ENCODE measurements at places on chromosomes 4 and X. TPM values are rescaled to one million over a fixed set of nuclear protein-coding genes. Genes with fewer than 3 reads are reported as not detected.

DNA sequence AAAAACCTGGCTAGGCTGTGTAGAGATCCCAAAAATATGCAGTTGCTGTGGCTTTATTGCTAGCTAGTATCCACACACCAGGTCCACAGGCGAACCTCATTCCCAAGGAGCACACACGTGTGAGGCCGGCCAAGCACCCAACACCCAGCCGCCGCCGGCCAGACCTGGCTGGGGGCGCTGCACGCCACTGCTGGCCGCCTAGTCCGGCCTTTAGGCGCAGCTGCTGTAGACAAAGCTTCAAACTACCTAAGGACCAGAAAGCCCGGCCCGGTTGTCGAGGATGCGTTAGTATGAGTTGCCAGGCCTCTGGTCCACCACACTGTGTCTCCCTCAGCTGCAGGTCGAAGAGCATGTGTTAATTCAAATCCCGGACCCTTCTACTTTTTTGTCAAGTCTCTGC lies 3.1 kb downstream of the POU3F4 start:
- no peak overlapping the region for H3K4me3 ChIP-seq
- H3K27ac ChIP-seq, result no peak overlapping the region
- H3K27me3 ChIP-seq, result no peaks in the 10 kb centered on the region
- no peaks in the 10 kb centered on the region for H3K4me1 ChIP-seq

DNA sequence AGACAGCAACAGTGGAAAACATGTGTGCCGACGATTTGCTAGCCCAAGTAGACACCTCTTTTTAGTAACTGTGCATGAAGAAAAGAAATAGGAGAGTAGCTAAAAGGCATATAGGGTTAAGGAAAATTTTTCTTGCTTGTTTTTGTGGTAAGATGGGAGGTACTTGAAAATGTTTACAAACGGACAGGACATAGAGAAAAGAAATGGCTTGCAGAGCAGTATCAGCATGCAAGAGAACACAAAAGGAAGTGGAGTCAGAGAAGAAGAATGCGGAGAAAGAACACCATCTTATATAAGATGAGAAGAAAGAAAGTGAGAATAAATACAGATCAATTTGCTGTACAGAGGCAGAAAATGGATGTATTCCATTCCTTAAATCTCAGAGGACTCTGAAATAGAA lies 263.7 kb upstream of the ETNPPL start:
- no peak for DNase-seq
- H3K4me3 ChIP-seq, result no peak overlapping the region
- H3K4me1 ChIP-seq, result no peaks in the 10 kb centered on the region
- no peaks in the 10 kb centered on the region for H3K36me3 ChIP-seq

ADH1B gene
- total RNA-seq, result 1.2 TPM

GRCh38 chr4:183763990-183764754 lies 105.1 kb downstream of the TRAPPC11 start:
- H3K27ac ChIP-seq, result no peak overlapping the region
- H3K4me3 ChIP-seq, result no peak overlapping the region
- DNase-seq, result no peak
- peaks cover 18% of the 10 kb centered on the region for H3K27me3 ChIP-seq
- H3K36me3 ChIP-seq, result no peaks in the 10 kb centered on the region

CSAG3 gene
- total RNA-seq, result not detected

- H3K27me3 ChIP-seq, result no peaks in the 10 kb centered on the region
- H3K27ac ChIP-seq, result no peak overlapping the region
- no peaks in the 10 kb centered on the region for H3K36me3 ChIP-seq
- no peaks in the 10 kb centered on the region for H3K4me1 ChIP-seq
Observed at GRCh38 chrX:26871967-26872366, 591.2 kb downstream of the PPP4R3C start.

DNA sequence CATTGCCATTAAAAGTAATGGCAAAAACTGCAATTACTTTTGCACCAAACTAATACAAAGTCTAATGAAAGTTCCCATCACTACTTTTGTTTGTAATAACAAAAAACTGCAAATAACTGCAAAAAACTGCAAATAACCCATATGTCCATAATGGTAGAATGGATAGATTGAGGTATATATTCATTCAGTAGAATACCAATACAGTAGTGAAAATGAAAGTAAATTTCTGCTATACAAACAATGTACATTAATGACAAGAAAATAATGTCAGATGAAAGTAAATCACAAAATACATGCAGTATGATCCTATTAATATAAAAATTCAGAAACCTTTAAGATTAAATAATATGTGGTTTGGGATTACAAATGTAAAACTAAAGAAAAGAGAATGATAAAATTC lies 41.3 kb upstream of the CEP135 start:
- no peak for DNase-seq
- no peaks in the 10 kb centered on the region for H3K4me1 ChIP-seq
- no peaks in the 10 kb centered on the region for H3K27me3 ChIP-seq
- no peak overlapping the region for H3K27ac ChIP-seq
- no peaks in the 10 kb centered on the region for H3K36me3 ChIP-seq

DNA sequence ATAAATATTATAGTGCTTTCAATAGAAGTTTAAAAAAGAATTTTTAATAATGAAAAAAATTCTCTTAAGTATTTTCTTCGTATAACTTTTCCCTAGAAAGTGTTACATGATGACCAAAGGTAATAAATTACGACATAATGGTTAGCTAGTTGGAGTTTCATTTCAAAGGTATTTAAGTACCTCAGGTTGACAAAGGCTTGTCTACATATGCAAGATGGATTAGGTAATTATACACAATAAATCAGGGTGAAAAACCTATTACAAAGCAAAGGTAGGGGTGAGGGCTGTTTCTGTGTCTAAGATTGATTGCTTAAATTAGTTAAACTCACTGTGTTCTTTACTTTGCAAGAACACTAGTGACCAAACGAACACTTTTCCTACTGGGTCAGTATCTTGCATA lies 508.5 kb upstream of the FAT1 start:
- no peak overlapping the region for H3K4me3 ChIP-seq
- peaks cover 6% of the 10 kb centered on the region for H3K27me3 ChIP-seq
- no peak overlapping the region for H3K27ac ChIP-seq
- no peak for DNase-seq
- H3K4me1 ChIP-seq, result no peaks in the 10 kb centered on the region

HTN1 gene
- not detected for total RNA-seq

GRCh38 chrX:84218726-84219125 lies 30.7 kb upstream of the RPS6KA6 start:
- H3K27me3 ChIP-seq, result no peaks in the 10 kb centered on the region
- DNase-seq, result no peak
- no peaks in the 10 kb centered on the region for H3K36me3 ChIP-seq
- H3K4me1 ChIP-seq, result no peaks in the 10 kb centered on the region
- H3K27ac ChIP-seq, result no peak overlapping the region

GRCh38 chrX:101260435-101260834 lies 30.7 kb downstream of the TAF7L start:
- DNase-seq, result peak; percentile 9
- no peaks in the 10 kb centered on the region for H3K4me1 ChIP-seq
- no peaks in the 10 kb centered on the region for H3K27me3 ChIP-seq

DNA sequence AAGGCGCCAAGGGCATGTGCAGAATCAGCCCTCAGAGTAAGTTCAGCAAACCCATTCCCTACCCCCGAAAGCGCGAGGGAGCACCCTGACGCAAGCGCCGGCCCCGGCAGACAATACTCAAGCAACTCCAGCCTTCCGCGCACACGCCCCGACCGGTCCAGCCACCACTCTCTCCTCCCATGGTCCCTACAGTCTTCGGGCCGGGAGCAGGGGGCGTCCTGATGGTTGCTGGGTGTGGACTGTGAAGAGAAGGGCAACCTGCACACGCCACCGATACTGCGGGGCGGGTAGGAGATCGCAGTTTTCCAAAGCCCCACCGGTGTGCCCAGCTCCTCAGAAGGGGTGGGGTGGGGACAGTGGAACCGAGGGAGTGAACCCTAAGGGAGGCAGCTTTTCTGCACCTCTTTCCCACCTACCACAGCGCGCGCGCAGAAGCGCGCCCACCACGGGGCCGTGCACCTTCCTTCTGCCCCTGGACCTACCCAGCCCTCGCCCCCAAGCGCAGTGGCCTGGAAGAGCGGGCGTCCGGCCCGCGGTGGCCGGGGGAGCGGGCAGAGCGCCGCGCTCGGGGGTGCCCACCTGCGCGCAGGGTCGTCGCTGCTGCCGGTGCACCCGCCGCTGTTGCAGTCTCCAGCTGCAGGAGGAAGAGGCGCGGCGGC lies 650.2 kb upstream of the DIPK2B start:
- no peaks in the 10 kb centered on the region for H3K36me3 ChIP-seq
- H3K27me3 ChIP-seq, result no peaks in the 10 kb centered on the region
- peak overlapping the region; percentile 33 for H3K27ac ChIP-seq
- H3K4me3 ChIP-seq, result peak overlapping the region; percentile 75

LRP2BP gene
- total RNA-seq, result 0.17 TPM

GRCh38 chrX:8433109-8434062 lies 31.2 kb upstream of the VCX3B start:
- no peaks in the 10 kb centered on the region for H3K4me1 ChIP-seq
- H3K36me3 ChIP-seq, result no peaks in the 10 kb centered on the region
- no peak overlapping the region for H3K4me3 ChIP-seq

- no peaks in the 10 kb centered on the region for H3K36me3 ChIP-seq
- no peak overlapping the region for H3K27ac ChIP-seq
- no peak overlapping the region for H3K4me3 ChIP-seq
- H3K4me1 ChIP-seq, result peaks cover 8% of the 10 kb centered on the region
Observed at GRCh38 chrX:134570899-134571298, 87.4 kb downstream of the PLAC1 start.

TLR6 gene
- 0.52 TPM for total RNA-seq

DNA sequence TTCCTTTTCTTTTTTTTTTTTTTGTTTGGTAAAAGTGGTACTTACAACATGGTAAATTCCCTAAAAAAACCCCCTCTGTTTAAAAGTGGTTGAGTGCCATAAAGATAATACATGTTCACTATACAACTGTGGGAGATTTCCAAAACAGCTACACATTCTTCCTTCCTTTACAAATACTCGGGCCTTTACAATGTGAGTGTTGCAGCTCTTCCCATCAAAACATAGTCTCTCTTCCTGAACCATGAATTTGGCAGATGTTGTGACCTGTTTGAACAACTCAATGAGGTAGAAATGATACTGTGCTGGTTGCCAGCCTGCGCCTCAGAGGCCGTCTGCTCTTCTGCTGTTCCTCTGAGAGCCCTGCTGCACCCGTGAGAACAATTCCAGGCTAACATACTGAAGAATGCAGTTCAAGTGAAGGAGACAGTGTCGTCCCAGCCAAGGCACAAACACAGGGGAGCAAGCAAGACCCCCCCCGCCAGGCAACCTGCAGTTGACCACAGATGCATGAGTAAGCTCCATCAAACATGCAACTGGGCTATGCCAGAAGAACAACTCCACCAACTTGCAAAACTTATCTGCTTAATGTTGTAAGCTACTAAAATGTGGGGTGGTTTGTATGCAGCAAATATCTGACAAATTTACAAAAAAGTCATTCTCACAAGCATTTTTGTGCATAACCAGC lies 645.0 kb downstream of the PCDH7 start:
- H3K27ac ChIP-seq, result no peak overlapping the region
- no peak for DNase-seq
- no peak overlapping the region for H3K4me3 ChIP-seq
- H3K27me3 ChIP-seq, result no peaks in the 10 kb centered on the region
- H3K36me3 ChIP-seq, result no peaks in the 10 kb centered on the region
- no peaks in the 10 kb centered on the region for H3K4me1 ChIP-seq

FHIP1A gene
- total RNA-seq, result 2.9 TPM

DNA sequence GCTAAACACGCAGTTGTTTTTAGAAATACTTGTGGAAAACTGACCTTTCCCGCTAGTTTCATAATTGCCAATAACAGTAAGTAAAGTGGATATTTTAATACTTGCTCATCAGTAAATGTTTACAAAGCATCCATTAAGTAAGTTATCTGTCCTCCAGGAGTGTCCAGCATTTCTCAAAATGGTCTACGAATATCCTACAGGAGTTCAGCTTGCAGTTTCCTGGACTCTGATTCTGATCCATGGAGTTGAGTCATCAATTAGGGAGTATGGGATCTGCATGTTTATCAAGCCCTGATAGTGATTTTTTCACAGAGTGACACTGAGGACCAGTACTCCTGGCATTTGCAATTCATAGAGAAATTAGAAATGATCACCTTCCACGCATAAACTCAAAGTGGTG lies 325.2 kb upstream of the AADAT start:
- H3K36me3 ChIP-seq, result no peaks in the 10 kb centered on the region
- H3K4me1 ChIP-seq, result no peaks in the 10 kb centered on the region
- no peak overlapping the region for H3K27ac ChIP-seq
- no peak overlapping the region for H3K4me3 ChIP-seq

DNA sequence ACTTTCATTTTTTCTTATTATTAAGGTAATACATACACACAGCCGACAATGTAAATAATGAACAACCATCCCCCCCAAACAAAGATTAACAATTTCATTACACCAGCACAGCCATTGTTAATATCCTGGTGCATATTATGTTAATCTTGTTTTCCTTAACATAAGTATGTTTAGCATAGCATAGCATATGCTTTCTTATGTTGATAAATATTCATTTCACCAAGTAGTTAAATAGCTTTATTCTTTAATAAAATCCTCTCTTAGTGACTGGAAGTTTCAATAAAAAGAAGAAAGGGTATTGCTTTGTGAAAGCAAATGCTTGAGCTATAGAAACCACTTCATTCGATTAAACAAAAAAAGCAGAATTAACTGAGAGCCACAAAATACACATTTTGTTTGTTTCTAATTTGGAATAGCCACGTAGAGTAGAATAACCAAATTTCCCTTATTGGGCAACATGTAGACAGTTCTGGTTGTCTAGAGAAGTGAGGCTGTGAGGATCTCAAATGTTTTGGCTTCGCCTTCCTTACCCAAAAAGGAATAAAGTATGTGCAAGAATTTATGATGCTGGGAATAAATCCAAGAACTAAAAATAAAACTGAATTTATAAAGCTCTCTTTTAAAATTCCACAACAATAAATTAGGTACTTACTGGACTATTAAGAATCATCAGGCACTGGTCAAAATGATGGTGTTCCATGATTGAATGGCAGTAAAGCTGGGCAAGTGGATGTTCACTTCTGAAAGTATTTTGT lies 118.0 kb downstream of the PDE5A start:
- H3K4me3 ChIP-seq, result no peak overlapping the region
- no peak for DNase-seq
- no peaks in the 10 kb centered on the region for H3K27me3 ChIP-seq
- H3K36me3 ChIP-seq, result peaks cover 40% of the 10 kb centered on the region
- H3K27ac ChIP-seq, result no peak overlapping the region

- H3K4me1 ChIP-seq, result peaks cover 36% of the 10 kb centered on the region
- DNase-seq, result peak; percentile 92
- H3K4me3 ChIP-seq, result peak overlapping the region; percentile 99
- H3K27ac ChIP-seq, result peak overlapping the region; percentile 93
- H3K27me3 ChIP-seq, result no peaks in the 10 kb centered on the region
- H3K36me3 ChIP-seq, result no peaks in the 10 kb centered on the region
Observed at GRCh38 chr4:77817304-77818072, 1.7 kb downstream of the CNOT6L start.

LRCH2 gene
- not detected for total RNA-seq

ELF4 gene
- 1.3 TPM for total RNA-seq

CLTRN gene
- total RNA-seq, result 0.53 TPM

GRCh38 chr4:101989551-101989950 lies 199.0 kb downstream of the BANK1 start:
- no peaks in the 10 kb centered on the region for H3K4me1 ChIP-seq
- DNase-seq, result no peak
- no peaks in the 10 kb centered on the region for H3K36me3 ChIP-seq

- H3K4me1 ChIP-seq, result 0 out of 2 replicates have a peak, but pooled peaks cover 6% of the 10 kb centered on the region
- peaks cover 10% of the 10 kb centered on the region for H3K27me3 ChIP-seq
- DNase-seq, result peak; percentile 0
- H3K36me3 ChIP-seq, result no peaks in the 10 kb centered on the region
- H3K27ac ChIP-seq, result no peak within 1 kb of the TSS
- H3K4me3 ChIP-seq, result peak within 1 kb of the TSS; percentile 54
Observed at GRCh38 chrX:54357414-54358377, at the start of gene WNK3. WNK3 (minus strand) TSS chrX:54358046.

- no peak overlapping the region for H3K4me3 ChIP-seq
- no peaks in the 10 kb centered on the region for H3K36me3 ChIP-seq
- no peaks in the 10 kb centered on the region for H3K4me1 ChIP-seq
- peaks cover 4% of the 10 kb centered on the region for H3K27me3 ChIP-seq
Observed at GRCh38 chrX:155874571-155875244, 6.4 kb upstream of the VAMP7 start.

Measured in HepG2 (cell line).